SK-MEL-5 (cell line): ENCODE measurements at places on chromosomes 4 and X. TPM values are rescaled to one million over a fixed set of nuclear protein-coding genes. Genes with fewer than 3 reads are reported as not detected.
A peak's percentile ranks its signal among the peaks of the same experiment; 100 is the strongest.

CCDC158 gene
- 0.26 TPM in 1 of 2 replicates, not detected in the other for total RNA-seq

BEND4 gene
- not detected in 2 replicates for total RNA-seq

VSIG4 gene
- not detected in 2 replicates for total RNA-seq

SMIM31 gene
- total RNA-seq = 0.26 and 0.56 TPM in 2 replicates

FGD1 gene
- total RNA-seq = 6.3 and 7.7 TPM in 2 replicates

CLIC2 gene
- 0.05 and 0.67 TPM in 2 replicates for total RNA-seq

XIAP gene
- 38.3 and 40.3 TPM in 2 replicates for total RNA-seq

DNA sequence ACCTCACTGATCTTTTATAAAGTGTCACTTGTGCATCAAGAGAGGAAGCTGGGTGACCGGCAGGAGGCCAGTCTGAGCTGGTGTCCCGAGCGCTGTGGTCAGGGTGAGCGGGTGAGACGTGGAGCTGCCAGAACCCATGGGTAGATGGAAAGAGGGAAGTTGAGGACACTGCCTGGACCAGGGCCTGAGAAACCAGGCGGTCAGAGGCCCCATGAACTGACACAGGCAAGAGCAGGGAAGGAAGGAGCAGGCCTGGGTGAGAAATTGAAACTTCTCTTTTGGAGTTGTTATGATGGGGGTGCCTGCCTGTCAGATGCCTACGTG is 192.6 kb downstream of the AFAP1 start:
- DNase-seq = no peak

- DNase-seq = peak; percentile 59
Measured at GRCh38 chr4:67332627-67333026, 212.7 kb downstream of the CENPC start.

DNA sequence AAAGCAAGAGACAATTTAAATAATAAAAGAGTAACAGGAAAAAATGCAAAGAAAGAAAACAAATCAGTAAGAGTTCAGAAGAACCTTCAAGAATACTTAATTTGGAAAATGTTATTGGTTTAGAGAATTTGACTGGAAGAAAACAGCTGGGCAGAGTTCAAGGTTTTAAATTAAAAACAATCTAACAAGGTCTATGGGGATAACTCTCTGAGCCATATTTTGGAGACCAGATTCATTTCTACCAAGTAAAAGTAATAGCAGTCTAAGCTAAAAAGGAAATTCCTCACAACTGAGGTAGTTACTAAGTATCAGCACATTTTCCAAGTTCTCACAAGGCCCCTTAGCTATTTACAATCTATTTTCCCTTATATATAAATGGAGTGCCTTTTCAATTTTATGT is 82.4 kb upstream of the TFDP3 start:
- no peak for DNase-seq

DNA sequence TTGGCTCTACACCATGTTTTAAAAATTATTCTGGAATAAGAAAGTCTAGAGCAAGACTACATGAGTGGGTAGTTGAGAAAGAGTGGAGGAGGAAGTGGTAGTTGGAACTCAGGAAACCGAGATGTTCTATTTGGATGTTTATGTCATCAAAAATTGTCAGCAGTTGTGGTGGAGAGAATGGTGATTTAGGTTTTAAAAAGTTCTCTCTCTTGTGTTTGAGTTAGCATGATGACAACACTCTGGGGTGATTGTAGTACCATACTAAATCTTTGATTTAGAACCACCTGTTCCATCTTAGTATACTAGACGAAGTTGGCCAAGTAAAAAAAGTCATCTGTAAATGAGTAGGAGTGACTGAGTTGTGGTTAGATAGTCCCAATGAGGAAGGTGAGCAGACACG is 40.7 kb downstream of the KLHL2 start:
- no peak for DNase-seq

- no peak for DNase-seq
Measured at GRCh38 chrX:8868906-8869305, 67.7 kb upstream of the FAM9A start.

DNA sequence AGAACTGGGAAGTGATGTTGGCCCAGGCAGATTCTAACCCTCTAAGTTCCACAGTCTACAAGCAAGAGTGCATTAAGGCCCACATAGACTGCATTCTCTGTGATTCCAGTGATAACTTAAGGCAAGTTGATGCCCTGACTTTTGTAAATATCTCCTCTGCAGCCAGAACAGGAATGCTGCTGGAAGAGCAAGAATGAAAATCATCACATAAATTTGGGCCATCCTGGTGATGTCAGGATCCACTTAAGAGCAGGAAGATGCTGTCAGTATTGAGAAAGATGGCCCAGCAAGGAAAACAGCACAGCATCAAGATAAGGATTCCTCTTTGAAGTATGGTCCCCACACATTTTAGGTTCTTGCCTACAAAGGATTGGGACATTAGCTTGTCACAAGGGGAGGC is 52.4 kb downstream of the TMPRSS11F start:
- no peak for DNase-seq

- DNase-seq = no peak
Measured at GRCh38 chr4:123554801-123555232, 158.2 kb downstream of the SPRY1 start.

- no peak for DNase-seq
Measured at GRCh38 chrX:53605004-53605403, 81.5 kb downstream of the HUWE1 start.

DNA sequence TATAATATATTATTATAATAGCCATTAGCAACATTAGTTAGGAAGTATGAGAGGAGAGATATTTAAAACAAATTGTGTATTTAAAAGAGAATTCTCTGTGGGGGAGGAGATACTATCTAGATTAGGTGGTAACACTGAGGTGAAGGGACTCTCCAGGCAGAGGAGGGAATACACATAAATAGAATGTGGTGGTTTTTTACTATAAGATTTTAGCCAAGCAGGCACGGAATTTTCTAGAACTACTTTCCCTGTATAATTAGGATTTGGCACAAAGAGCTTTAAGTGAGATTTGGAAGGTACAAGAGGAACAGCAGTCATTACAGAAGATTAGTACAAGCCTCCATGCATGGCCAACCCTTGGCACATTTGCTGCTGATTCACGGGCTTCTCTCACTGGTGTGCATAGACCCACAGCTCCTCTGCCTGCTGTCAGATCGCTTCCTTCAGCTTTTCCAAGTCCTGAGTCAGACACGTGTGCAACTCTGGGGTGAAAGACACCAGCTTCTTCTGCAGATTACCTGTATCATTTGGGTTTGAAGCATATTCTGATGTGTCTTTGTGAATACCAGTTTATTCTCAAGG is 685.5 kb downstream of the KCTD8 start:
- DNase-seq = peak; percentile 7

GRCh38 chr4:183996868-183997267 is 91.8 kb downstream of the STOX2 start:
- no peak for DNase-seq

GRCh38 chrX:10135561-10136399 is 21.0 kb upstream of the CLCN4 start:
- DNase-seq = no peak

DNA sequence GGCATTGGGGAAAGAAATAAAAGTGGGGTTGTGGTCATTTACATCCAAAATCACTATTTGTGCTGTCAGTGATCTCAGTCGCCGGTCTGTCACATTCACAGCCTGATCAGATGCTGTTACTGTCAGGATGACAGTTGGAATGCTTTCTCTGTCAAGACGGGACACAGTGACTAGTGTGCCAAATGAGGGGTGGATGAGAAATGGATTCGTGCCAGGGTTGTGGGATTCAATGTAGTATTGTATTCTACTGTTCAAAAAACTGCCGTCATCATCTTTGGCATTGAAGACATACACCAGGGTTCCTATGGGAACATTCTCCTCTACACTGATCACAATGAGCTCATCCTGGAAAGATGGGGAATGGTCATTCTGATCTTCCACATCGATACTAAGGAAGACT is 171.1 kb downstream of the DCHS2 start:
- DNase-seq = no peak

DNA sequence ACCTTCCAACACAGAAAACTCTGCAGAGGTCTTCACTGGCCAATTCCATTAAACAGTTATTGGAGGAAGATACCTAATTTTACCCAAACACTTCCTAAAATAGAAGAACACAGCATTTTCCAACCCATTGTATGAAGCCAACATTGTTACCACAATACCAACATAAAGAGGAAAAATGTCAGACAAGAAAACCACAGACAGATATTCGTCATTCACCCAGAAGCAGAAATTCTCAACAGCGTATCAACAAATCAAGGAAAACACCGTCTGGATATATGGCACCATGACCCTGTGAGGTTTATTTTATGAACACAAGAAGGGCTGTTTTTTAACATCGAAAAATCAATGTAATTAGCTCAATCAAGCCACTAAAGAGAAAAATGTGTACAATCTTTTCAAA is 255.6 kb downstream of the ASMT start:
- no peak for DNase-seq

GRCh38 chr4:1211371-1211770 is 37.6 kb downstream of the CTBP1 start:
- no peak for DNase-seq

- no peak for DNase-seq
Measured at GRCh38 chrX:29666366-29666765, 549.0 kb upstream of the MAGEB2 start.

DNA sequence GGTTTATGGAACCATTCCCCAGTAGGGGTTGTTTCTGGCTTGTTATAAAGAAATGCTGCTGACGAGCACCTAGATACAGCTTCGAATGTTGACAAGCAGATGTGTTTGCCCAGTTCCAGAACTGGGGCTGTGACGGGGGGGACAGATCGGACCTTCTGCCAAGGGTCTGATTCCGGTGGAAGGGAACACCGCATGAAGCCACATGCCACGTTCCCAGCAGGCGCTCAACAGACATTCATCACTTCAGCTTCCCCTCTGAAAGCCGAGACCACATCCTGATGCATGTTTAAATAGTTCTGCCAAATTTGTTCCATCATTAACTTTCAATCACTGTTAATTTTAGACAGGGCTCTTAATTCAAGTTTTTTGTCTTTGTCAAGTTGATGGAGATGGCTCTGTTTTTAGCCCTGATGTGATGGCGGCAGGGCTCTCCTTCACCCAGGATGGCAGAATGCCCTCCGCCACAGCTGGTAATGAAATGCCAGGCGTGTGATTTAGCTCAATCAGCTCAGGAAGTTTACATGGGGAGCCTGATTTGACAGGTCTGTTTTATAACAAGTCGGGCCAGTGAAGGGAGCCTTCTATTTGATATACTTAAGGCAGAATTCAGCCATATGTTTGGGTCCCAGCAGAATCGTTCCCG is 57.4 kb downstream of the PSAPL1 start:
- DNase-seq = no peak

GRCh38 chr4:107647591-107647990 is 72.4 kb downstream of the PAPSS1 start:
- no peak for DNase-seq

DNA sequence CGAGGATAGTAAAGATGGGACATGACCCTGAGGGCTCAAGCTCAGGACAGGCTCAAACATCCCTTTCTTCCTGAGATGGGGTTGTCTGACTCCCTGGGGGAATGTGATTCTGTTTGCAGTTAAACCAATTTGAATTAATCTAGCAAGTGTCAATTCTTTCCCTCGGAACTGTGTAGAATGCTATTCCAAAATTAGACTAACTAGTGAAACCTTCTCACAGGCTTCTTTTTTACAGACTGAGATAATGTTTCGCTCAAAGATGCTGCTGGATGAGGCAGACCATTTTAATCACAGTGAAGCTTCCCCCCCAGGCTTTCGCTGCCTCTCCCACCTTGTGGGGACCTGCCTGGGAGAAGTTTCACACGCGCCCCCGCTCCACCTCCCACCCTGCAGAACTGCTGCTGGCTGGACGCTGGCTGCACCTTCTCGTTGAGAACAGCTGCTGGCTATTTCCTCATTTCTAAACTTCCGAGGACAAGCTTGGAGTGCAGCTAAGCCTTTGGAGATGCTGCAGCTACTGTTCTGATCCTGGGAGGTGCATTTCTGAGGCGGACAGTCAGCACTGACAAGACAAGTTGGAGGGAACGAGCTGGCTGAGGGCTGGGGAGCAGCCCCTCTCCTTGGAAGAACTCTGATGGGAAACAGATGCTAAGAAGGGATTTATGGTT is 297.8 kb downstream of the RAPGEF2 start:
- no peak for DNase-seq

DNA sequence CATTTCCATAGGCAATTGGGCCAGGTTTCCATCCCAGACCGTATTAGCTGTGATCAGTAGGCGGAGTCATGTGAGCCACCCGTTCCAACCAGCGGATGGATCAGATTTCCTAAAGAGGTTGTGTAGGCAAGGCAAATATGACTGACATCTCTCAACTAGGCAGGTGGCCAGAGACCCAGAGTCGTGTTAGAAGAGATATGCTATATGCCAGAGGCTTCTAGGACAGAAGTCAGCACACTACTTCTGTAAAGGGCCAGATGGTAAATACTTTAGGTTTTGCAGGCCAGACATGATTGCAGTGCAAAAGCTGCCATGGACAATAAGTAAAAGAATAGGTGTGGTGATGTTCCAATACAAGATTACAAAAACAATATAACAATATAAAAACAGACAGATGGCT is 788.4 kb downstream of the RPA4 start:
- no peak for DNase-seq

DNA sequence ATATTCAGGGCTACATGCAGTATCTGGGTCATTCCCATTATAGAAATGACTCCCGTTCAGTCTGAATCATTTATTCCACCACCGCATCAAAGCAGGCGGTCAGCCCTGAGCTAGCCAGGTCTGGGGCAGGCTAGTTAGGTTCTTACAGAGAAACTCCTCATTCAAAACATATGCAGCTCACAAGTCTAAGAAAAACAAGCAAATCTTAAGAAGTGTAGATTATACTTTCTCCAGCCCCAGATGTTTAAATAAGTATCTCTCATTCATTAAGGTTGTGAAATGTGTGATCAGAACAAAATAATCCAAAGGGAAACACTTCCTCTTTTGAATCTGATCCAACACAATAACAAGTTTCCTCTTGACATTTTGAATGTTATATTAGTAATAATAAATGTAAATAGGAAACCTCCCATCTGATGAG is 441.9 kb downstream of the INPP4B start:
- DNase-seq = peak; percentile 51

GRCh38 chr4:5012244-5012898 is 6.9 kb downstream of the CYTL1 start:
- no peak for DNase-seq

DNA sequence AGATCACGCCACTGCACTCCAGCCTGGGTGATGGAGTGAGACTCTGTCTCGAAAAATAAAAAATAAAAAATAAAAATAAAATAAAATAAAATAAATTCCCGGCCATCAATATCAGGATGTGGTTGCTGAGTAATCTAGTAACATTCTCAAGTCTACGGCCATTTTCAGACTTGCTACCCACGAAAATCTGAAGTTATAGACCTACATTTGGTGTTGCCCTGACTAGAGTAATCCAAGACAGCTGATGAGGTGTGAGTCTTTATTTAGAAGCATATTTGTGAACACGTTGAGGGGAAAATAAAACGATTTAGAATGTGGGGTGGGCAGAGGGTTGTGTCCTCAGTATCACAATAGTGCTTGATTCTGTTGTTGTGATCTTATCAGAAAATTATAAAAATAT is 130.2 kb upstream of the MID1 start:
- DNase-seq = no peak

DNA sequence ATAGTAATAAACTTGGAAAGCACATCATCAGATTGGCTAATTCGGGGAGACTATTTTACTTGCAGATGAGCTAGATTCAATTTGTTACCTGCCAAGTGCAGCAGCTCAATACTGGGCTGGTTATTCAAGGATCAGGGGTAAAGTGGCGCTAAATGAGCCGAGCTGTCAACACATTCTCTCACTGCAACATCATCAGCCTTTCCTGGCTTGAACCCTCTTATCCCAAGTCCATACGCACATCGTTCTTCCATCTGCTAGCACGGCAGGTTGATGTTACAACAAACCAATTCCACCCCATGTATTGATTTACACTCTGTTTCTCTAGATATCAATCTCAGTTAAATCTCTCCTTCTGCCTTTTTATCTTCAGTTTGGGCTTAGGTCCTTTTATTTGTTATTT is 2101.5 kb upstream of the AGA start:
- no peak for DNase-seq
